Hepatocyte (in vitro differentiated cells): ENCODE measurements at places on chromosomes 4 and X. TPM values are rescaled to one million over a fixed set of nuclear protein-coding genes. Genes with fewer than 3 reads are reported as not detected.

GRCh38 chrX:120512627-120513026 is 43.5 kb upstream of the LAMP2 start:
- H3K4me1 ChIP-seq = no peaks in the 10 kb centered on the region
- H3K27ac ChIP-seq = peak overlapping the region; percentile 82
- peak; percentile 19 for DNase-seq
- H3K27me3 ChIP-seq = no peaks in the 10 kb centered on the region
- no peak overlapping the region for H3K4me3 ChIP-seq
- no peaks in the 10 kb centered on the region for H3K36me3 ChIP-seq

Gene NR3C2
- 7.1 and 8.7 TPM in 2 replicates for total RNA-seq

- no peak overlapping the region for H3K4me3 ChIP-seq
- no peaks in the 10 kb centered on the region for H3K36me3 ChIP-seq
- H3K4me1 ChIP-seq = peaks cover 17% of the 10 kb centered on the region
- DNase-seq = no peak
- H3K27me3 ChIP-seq = no peaks in the 10 kb centered on the region
- peak overlapping the region; percentile 70 for H3K27ac ChIP-seq
Measured at GRCh38 chr4:69056921-69057550, 39.2 kb upstream of the UGT2B7 start.

DNA sequence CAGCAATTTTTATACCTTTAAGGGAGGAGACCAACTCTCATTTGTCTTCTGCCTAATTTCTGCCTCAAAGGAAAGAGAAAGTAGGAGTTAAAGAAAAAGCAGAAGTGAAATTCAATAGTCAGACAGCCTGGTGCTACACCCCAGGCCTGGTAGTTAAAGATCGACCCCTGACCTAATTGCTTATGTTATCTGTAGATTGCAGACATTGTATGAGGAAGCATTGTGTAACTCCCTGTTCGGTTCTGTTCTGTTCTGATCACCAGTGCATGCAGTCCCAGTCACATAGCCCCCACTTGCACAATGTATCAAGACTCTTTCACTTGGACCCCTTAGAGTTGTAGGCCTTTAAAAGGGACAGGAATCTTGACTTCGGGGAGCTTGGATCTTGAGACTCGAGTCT is 335.9 kb upstream of the AR start:
- DNase-seq = no peak
- no peak overlapping the region for H3K4me3 ChIP-seq
- H3K36me3 ChIP-seq = no peaks in the 10 kb centered on the region

Gene GPC4
- 9.2 and 11.8 TPM in 2 replicates for total RNA-seq

DNA sequence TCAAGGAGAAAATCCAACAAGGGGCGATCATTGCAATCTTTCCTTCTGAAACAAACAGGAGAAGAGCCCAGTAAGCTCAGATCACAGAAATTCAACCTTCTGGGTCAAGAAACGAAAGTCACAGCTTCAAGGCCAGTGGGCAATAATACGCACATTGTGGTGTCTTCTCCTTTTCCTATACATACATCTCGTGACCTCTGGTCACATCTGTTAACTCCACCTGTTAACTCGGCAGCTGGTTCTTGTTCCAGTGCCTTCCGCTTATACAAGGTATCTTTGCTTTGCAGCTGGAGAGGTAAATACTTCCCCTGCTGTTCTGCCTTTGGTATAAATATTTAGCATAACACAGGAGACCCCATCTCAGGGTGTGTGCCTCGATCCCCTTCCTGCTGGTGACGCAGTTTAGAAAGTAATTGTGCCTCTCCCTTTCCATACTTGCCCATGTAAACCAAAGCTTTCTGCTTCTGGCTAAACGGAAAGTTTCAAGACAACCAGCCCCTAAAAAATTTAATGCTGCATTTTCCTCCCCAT is 45.0 kb downstream of the CCDC149 start:
- no peak overlapping the region for H3K27ac ChIP-seq
- H3K36me3 ChIP-seq = no peaks in the 10 kb centered on the region
- no peaks in the 10 kb centered on the region for H3K27me3 ChIP-seq
- DNase-seq = no peak

DNA sequence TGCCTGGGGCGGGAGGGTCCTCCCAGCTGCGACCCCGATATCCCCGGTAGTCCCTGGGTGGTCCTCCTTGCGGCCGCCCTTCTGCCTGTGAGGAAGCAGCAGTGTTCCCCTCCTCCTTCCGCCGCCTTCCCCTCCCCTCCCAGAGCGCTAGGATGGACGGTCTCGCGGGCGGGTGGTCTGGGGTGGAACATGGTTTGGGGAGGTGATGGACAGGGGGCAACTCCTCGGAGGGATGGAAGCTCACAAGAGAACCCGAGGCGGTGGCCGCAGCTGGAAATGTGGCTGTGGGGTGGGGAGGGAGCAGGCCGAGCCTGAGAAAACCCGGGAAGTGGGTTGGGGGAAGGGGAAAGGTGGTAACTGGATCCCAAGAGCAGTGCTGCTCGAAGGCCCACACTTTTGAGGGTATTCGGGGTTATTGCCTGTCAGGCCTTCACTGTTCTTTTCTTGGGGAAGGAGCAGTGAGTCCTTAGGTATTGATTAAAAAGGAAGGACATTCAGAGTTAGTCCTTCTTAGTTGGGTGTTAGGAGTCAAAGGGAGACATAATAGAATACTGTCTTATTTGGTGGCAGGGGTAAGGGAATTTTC is 581 bp downstream of the UBE2K start:
- peaks cover 8% of the 10 kb centered on the region for H3K4me1 ChIP-seq
- no peaks in the 10 kb centered on the region for H3K27me3 ChIP-seq
- peak; percentile 60 for DNase-seq
- H3K27ac ChIP-seq = peak overlapping the region; percentile 99
- H3K4me3 ChIP-seq = peak overlapping the region; percentile 88
- H3K36me3 ChIP-seq = no peaks in the 10 kb centered on the region
